B cell (primary cell): ENCODE measurements at places on chromosomes 16 and 17. TPM values are rescaled to one million over a fixed set of nuclear protein-coding genes. Genes with fewer than 3 reads are reported as not detected.

CLDN9 gene
- total RNA-seq, result not detected in 2 replicates

MYH3 gene
- 10.9 and 13.5 TPM in 2 replicates for total RNA-seq

TP53TG3F gene
- total RNA-seq, result not detected in 2 replicates

PRSS27 gene
- 2.4 TPM in 2 replicates for total RNA-seq

UMOD gene
- total RNA-seq, result not detected in 2 replicates

PLA2G15 gene
- total RNA-seq, result 10.8 and 12.5 TPM in 2 replicates

NEUROD2 gene
- total RNA-seq, result not detected in 2 replicates

AGRP gene
- not detected in 2 replicates for total RNA-seq

LRRC59 gene
- total RNA-seq, result 29.5 and 31.2 TPM in 2 replicates

MYL4 gene
- 0.42 TPM in 1 of 2 replicates, not detected in the other for total RNA-seq

ZNF423 gene
- not detected in 2 replicates for total RNA-seq

ITGAL gene
- total RNA-seq, result 176 and 184 TPM in 2 replicates

NFATC2IP gene
- 102 TPM in 2 replicates for total RNA-seq

SOX15 gene
- 0.51 and 0.96 TPM in 2 replicates for total RNA-seq

KRTAP3-1 gene
- not detected in 2 replicates for total RNA-seq

SPHK1 gene
- total RNA-seq, result 2.2 and 2.4 TPM in 2 replicates

SKAP1 gene
- 33.1 TPM in 2 replicates for total RNA-seq

FLYWCH2 gene
- total RNA-seq, result 22.3 and 26.5 TPM in 2 replicates

PRDM7 gene
- total RNA-seq, result not detected in 2 replicates

XYLT1 gene
- 59.6 and 68.7 TPM in 2 replicates for total RNA-seq

ARHGDIG gene
- total RNA-seq, result 0.64 TPM in 1 of 2 replicates, not detected in the other

CCL4L2 gene
- total RNA-seq, result 0.53 and 1.2 TPM in 2 replicates

MYL11 gene
- not detected in 2 replicates for total RNA-seq

CDYL2 gene
- total RNA-seq, result 5.5 and 6.6 TPM in 2 replicates

PRRT2 gene
- 1.6 and 3.1 TPM in 2 replicates for total RNA-seq

E2F4 gene
- 104 and 106 TPM in 2 replicates for total RNA-seq

CD300LB gene
- 0.12 TPM in 1 of 2 replicates, not detected in the other for total RNA-seq

CTRB2 gene
- not detected in 2 replicates for total RNA-seq

PPY gene
- not detected in 2 replicates for total RNA-seq

MAFG gene
- total RNA-seq, result 27.9 and 29.0 TPM in 2 replicates

MYH8 gene
- not detected in 2 replicates for total RNA-seq

RASL10B gene
- total RNA-seq, result 1.2 TPM in 1 of 2 replicates, not detected in the other

HSF5 gene
- total RNA-seq, result 4.8 and 5.1 TPM in 2 replicates

FASN gene
- 35.6 and 36.8 TPM in 2 replicates for total RNA-seq
